ENCODE measurements at places on chromosomes 13 and 19.

DNA sequence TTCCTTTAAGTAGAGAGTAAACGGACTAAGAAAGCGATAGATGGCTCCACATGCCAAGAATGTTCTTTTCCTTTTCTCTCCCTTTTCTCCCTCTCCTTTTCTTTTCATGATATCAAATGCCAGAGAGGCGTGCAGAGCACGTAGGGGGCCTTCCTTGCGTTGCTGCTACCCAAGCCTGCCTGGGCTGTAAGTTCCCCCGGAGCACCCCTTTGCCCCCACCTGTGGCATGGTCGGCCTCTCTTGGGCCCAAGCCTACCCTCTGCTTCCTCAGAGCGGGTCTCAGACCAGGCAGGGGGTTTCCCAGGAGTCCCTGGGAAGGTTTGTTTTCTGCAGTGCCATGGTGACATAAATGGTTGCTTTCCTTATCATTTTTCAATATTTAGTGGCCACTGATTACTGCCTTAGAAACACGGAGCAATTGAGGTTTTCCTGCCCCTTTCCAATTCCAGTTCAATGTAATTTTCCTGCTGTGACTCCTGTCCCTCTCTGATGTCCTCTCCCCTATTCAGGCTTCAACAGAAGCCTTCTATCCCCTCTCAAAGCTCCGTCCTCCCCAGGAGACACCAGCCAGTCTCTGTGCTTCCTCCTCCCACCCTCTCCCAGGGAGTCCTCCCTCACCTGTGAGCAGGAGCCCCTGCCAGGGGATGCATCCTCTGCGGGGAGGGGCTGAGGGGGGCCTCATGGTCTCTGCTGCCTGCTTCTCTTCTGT is 22.6 kb upstream of the CD177 start:
- DNase-seq = no peak

DNA sequence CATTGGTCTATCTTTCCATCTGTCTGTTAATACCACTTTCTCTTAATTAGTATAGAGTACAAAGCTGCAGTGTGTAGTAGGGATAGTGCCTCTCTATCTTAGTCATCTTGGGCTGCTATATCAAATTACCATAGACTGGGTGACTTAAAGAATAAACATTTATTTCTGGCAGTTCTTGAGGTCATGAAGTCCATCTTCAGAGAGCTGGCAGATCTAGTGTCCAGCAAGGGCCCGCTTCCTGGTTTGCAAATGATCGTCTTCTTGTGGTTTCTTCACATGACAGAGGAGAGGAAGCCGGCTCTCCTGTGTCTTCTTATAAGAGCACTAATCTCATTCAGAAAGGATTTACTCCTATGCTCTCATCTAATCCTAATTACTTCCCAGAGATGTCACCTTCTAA is 6.1 kb downstream of the ZNF700 start:
- no peak for DNase-seq

DNA sequence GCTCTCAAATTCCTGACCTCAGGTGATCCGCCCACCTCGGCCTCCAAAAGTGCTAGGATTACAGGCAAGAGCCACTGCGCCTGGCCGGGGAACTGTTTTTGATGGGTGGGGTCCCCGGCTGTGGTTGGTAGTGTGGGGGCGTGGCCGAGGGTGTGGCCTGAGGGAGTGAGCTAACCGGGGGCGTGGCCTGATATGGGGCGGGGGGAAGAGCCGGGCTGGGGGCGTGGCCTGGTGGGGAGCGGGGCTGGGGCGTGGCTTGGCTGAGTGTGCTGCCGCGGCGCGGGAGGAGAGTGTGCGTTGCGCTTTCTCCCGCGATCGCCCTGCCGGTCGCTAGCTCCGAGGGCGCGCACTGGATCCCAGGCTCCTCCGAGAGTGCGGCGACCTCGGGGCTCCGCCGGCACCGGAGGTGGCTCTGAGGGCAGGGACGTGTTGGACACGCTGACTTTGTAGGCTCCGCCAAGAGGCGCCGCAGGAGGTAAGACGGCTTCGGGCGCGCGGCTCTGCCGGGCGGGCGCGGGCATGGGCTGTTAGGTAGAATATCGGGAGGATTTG is at the start of gene SPATA13:
TSS of gene SPATA13 (plus strand) at position 263 of the 552 bp plus-strand sequence. CDS start 62,210 bp downstream, outside the sequence.
- DNase-seq = peak; percentile 81

- no peak for DNase-seq
Observed at GRCh38 chr19:42394751-42395150, 4.7 kb upstream of the CNFN start.

DNA sequence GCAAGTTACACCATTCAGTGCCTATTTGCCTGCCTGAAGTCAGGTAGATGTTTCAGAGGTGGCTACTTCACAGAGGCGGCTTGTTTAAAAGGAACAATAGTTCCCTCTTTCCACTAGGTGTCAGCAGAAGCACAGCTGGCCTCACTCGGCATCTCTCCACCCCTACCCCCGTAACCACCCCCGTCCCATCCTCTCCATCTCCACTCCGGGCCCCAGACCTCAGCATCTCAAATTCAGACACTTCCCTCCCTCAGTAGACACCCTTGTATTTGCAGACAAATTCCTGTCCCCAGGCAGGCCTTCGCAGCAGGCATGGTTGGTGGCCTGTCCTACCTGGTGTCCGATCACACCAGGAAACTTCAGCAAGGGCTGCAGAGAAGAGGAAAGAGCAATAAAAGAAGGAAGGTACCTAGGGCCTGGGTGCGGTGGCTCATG is 9.1 kb upstream of the DPP9 start:
- peak; percentile 41 for DNase-seq

- no peak for DNase-seq
Observed at GRCh38 chr19:4061178-4061682, 5.5 kb downstream of the ZBTB7A start.

GRCh38 chr13:29936051-29936813 is 85.8 kb upstream of the UBL3 start:
- DNase-seq = no peak

- no peak for DNase-seq
Observed at GRCh38 chr13:86830046-86830445, 841.1 kb upstream of the SLITRK5 start.

GRCh38 chr13:48775804-48776203 is 122.1 kb downstream of the CYSLTR2 start:
- peak; percentile 52 for DNase-seq

DNA sequence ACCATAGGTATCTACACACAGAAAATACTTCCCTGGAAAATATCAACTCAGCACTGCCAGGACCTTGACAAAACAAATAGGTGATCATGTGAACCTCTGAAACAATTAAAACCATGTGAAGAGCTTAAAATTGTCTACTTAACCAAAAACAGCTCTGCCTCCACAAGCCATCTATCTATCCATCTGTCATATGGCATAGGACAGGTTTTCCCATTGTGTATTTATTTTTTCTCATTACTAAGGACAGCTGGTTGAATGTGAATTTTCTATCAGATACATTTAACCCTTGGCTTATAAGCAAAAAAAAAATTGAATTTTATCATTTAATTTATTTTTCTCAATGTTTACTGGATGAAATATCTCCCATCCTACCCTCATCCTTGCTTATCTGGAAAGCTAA is 279.5 kb downstream of the PCDH9 start:
- no peak for DNase-seq

GRCh38 chr13:64866331-64866730 is 2363.8 kb downstream of the PCDH9 start:
- no peak for DNase-seq

DNA sequence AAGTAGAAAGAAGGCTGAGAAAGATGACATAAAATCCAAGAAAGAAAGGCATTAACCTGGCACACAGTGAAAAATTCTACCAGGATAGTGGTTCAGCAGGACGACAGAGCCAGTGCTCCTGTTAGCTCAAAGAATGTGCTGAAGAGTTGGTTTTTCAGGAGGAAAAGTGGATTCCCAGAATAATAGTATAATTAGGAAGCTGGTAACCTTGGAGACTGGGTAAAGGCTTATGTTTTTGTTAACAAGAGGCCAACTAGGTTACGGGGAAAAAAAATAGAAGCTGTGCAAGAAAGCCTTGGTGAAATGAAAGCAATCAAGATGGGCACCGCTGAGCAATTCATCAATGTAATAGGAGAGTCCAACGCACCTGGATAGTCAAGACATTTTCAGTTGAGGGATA is 54.7 kb downstream of the SLC15A1 start:
- DNase-seq = no peak

- no peak for DNase-seq
Observed at GRCh38 chr13:40611004-40611403, 55.4 kb downstream of the FOXO1 start.

GRCh38 chr13:109700176-109700575 is 86.2 kb downstream of the IRS2 start:
- DNase-seq = peak; percentile 36

DNA sequence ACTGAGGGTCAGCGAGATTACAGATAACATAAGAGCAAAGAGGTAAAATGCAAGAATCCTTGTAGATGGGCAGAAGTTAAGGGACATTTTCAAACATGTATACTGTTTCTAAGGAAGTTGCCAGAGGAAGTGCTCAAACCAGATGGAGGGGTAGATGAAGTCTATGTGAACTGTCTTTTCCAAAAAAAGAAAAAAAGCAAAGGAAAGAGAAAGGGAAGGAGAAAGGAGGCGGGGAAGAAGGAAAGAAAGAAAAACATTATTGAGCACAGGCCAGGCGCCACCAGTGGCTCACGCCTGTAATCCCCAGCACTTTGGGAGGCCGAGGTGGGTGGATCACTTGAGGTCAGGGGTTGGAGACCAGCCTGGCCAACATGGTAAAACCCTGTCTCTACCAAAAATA is 5.3 kb downstream of the DMAC2 start:
- DNase-seq = no peak

- DNase-seq = no peak
Observed at GRCh38 chr19:41321600-41322270, 11.8 kb downstream of the CCDC97 start.

GRCh38 chr13:49584771-49585182 is 581 bp downstream of the RCBTB1 start:
- no peak for DNase-seq

GRCh38 chr13:34863360-34864135 is 78.5 kb upstream of the NBEA start:
- DNase-seq = peak; percentile 34

GRCh38 chr13:41039746-41040145 is 20.6 kb upstream of the ELF1 start:
- no peak for DNase-seq

DNA sequence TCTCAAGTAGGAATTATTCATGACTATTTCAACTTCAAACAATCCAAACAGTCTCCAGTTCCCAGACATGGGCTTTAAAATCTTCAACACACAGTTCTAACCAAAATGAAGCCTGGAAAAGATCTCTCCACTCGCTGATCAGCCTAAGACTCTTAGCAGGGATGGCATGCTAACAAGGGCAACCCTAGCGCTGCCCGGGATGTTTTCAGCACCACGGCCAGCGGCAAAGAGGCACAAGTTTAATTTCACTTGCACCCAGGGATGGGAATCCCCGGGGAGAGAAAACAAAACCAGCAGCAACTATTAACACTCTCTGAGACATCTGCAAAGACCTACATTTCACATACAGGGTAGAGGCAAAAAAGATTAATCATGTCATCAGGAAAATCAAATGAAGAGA is 43.0 kb downstream of the CACNA1A start:
- no peak for DNase-seq

DNA sequence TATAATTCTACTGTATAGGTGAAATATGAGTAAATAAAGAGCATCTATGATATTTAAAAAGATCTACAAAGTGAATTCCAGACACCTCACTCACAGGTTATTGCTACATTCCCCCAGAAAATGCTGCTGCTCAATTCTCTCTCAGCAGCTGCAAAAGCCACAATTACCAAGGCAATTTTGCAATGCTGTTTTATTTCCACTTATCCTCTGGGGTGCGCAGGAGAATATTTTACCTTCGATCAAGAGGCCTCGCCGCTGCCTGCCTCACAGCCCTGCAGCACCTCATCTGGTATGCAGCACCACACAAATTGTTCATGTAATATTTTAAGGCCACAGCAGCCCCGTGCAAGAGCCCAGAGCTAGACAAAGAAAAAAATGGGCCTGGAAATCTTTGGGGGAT is 333.2 kb downstream of the DNAJC15 start:
- DNase-seq = no peak

GRCh38 chr13:113631341-113632095 is 26.5 kb downstream of the ATP4B start:
- DNase-seq = no peak

Measured in fibroblast of the conjunctiva (primary cell).